ENCODE measurements at places on chromosomes 1 and 21.

DNA sequence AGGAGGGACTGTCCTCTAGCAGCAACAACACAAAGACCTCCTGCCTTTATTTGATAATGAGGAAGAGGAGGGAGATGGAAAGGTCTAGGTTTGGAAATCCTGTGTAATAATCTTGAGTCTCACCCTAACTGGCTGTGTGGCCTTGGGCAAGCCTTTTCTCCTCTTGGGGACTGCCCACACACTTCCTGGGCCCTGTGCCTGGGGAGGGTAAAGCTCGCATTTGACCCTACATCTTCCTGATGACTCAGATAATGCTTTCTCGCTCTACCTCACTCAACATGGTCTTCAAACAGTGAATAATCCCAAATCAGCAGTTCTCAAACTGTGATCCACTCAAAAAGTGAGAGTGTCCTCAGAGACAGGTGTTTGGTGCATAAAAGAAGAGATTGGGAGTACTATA lies 81.2 kb downstream of the VWA5B1 start:
- DNase-seq: no peak

GRCh38 chr1:227741166-227741870 lies 6.1 kb downstream of the SNAP47 start:
- no peak for DNase-seq

DNA sequence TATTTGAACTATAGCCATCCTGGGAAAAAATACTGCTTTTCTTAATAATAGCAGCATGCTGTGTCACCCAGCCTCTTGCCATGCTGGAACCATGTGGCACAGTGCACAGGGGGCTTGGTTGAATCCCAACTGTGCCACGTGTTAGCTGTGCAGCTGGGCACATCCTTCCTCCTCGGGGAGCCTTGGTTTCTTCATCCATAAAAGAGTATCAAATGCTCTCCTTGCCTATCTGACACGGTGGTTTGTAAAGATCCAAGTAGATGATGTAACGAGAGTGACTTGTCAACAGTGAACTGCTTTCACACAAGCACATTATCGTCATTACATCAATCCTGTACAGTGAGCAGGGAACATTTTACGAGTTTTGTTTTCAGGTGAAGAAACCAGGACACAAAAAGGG lies 24.4 kb downstream of the VASH2 start:
- no peak for DNase-seq

- no peak for DNase-seq
Observed at GRCh38 chr21:45226540-45227326, 61.0 kb downstream of the POFUT2 start.

DNA sequence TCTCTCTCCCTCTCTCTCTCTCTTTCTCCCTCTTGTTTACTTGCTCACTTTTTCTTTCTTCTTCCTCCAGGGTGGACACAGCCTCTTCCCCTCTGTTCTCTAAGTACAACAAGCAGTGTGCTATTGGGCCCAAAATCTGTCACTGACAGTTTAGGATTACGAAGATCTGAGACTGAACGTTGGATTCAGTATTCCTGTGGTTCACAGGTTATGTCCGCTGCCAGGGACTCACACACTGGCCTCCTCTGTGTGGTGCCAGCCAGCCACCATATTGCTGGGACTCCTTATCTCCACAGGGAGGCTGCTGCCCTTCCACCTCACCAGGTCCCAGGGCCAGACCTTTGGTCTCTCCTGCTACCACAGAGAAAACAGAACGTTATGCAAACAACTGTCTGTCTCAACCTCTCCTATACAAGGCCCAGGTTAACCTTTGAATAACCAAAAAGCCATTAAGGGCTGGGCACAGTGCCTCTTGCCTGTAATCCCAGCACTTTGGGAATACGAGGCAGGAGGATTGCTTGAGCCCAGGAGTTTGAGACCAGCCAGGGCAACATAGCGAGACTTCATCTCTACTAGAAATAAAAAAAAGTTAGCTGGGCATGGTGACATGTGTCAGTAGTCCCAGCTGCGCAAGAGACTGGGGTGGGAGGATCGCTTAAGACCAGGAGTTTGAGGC lies 171.9 kb upstream of the RAB4A start:
- no peak for DNase-seq

- DNase-seq: no peak
Observed at GRCh38 chr1:87951852-87952251, 623.2 kb downstream of the LMO4 start.

DNA sequence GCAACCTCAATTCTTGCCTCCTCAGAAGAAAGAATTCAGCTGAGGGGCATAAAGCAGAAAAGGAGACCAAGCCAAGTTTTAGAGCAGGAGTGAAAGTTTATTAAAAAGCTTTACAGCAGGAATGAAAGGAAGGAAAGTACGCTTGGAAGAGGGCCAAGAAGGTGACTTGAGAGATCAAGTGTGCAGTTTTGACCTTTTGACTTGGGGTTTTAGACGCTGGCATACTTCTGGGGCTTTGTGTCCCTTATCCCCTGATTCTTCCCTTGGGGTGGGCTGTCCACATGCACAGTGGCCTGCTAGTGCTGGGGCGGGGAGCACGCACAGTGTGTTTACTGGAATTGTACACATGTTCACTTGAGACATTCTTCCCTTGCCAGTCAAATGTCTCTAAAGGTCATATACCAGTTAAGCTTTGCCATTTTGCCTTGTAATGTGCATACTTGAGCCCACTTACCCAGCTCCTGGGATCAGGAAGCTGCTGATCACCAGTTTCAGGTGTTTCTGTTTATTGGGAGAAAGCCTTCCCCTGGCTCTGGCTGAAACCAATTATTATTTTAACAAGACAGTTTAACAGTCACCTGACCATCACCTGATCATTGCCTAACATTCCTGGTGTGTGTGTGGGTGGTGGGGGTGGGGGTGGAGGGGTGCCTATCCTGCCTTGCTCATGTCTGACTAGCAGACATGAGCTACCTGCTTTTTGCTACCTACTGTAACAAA lies 36.2 kb downstream of the UTP25 start:
- no peak for DNase-seq

- DNase-seq: no peak
Observed at GRCh38 chr1:155070158-155070621, 6.7 kb downstream of the EFNA4 start.
